ENCODE measurements at places on chromosomes 7 and 10. TPM values are rescaled to one million over a fixed set of nuclear protein-coding genes. Genes with fewer than 3 reads are reported as not detected.

The SLC16A9 gene
- 0.08 TPM for total RNA-seq

The GBX1 gene
- total RNA-seq, result 0.17 TPM

The MAGI2 gene
- 0.48 TPM for total RNA-seq

The NUTM2B gene
- total RNA-seq, result 0.36 TPM

The BMPR1A gene
- 33.1 TPM for total RNA-seq

The GPNMB gene
- 3.6 TPM for total RNA-seq

The OR13A1 gene
- 0.05 TPM for total RNA-seq

The TMEM236 gene
- 0.06 TPM for total RNA-seq

The CREB5 gene
- 4.7 TPM for total RNA-seq

Measured in A549 treated with Hydrocortisone at 1 μM for 4 hours (cell line).